ENCODE measurements at places on chromosomes 7 and 10.

DNA sequence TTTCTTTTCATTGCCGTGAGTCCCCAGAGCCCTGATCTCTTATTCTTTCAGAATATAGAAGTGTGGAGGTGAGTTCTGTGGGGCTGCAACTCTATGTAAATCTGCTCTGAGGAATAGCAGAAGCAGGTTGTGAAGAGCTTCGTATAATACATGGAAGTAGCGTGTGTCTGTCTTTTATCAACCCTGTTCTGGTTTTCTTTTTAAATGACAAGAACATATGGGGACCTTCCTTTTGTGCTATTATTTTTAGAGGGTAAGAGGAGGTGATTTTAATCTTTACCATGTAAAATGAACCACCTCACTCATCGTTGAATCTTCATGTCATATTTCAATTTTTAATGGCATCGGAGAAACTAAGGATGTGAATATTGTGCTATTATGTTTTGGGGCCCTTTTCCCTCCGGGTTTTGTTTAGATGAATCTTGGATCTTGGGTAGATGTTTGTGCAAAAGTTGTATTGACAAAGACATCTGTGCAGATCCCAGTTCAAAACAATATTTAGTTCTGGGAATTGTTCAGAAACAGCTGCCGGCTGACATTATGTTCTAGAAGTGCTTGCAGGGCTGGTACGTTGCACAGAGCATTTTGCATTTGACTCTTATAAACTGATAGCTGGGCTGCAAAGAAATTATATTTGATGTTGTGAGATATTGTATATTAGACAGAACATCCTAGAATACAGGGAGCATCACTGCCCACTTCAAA, 46.7 kb downstream of the PLXDC2 start:
- DNase-seq, result no peak

DNA sequence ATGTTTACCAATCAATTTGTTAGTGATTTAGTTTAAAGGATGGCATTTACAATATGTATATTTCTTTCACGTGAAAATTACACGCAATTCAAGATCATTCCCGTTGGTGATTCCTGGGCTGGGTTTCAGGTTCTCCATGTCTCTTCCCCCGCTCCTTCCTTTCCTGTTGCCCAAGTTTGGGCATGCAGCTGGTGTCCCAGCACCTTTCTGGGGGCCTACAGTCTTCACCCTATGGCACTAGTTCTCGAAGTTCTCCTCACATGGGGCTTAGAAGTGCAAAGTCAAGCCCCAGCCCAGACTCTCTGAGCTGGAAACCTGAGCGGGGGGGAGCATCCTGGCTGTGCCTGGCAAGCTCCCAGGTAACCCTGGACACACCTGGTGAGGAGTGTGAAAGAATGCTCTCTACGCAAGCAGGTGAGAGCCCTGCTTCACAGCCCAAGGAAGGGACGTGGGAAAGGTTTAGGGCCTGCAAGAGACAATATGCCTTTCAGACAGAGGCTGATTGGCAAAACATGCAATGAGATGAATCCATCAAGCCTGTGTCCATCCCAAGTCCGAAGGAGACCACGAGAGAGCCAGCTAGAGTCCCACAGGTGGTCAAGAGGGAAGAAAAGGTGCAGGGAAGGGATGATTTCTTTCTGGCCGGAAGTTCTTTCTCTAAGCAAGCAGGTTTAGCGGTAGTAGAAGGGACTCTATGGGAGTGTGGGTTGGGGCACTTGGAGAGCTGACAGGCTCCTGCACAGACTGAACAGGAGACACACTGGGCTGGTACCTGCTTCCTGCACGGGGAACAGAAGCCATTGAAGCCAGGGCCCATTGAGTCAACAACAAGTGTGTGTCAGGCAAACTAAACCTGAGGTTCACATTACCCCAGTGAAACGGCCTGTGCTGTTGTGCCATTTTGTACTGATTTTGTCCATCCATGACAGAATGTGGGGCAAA, 131.1 kb downstream of the ADARB2 start:
- DNase-seq, result no peak

DNA sequence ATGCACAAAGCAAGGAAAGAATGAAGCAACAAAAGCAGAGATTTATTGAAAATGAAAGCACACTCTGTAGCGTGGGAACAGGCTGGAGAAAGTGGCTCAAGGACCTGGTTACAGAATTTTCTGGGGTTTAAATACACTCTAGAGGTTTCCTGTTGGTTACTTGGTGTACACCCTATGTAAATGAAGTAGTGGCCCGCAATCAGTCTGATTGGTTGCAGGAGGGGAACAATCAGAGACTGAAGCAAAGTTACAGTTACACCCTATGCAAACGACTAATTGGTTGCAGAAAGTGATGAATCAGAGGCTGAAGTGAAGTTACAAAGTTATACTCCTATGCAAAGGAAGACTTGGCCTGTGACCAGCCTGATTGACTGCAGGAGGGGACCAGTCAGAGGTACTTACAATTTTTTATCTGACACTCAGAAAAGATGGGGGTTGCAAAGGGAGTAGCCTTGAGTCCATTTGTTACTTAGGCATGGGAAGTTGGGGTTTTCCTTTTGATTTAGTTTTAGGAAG, 3.6 kb upstream of the MTPN start:
- DNase-seq, result no peak

- no peak for DNase-seq
Measured at GRCh38 chr10:1696106-1696505, 41.2 kb downstream of the ADARB2 start.

GRCh38 chr7:27134392-27134791, 3.8 kb upstream of the HOXA4 start:
- DNase-seq, result no peak

- DNase-seq, result no peak
Measured at GRCh38 chr10:67858971-67859370, 21.0 kb upstream of the DNAJC12 start.

GRCh38 chr7:111887734-111888133, 318.5 kb downstream of the DOCK4 start:
- no peak for DNase-seq

- DNase-seq, result no peak
Measured at GRCh38 chr7:37097983-37098382, 350.7 kb downstream of the ELMO1 start.

DNA sequence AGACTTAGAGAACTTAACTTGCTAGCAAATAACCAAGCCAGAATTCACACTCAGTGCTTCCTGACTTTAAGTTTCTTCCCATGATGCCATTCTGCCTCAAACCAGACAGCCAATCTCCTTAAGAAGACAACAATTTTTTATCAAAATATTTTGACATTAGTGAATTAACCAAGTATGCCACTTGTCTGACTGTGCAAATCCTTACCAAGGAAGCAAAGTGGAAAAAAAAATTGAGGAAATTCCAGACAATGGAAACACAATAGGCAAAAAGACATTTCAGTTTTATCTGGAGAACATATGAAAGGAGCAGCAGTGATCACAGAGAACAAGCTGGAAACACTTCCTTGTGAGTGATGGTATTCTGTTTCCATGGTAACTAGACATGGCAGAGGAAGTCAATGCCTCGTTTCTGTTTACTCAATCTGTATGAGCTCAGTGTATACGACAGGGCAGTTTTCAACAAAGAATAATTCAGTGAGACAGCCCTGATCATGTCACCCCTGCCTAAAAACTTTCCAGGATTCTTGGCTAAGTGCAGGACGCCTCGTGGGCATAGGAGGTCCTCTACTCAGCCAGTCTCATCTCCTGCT, 114.2 kb downstream of the DYNC1I1 start:
- DNase-seq, result no peak

DNA sequence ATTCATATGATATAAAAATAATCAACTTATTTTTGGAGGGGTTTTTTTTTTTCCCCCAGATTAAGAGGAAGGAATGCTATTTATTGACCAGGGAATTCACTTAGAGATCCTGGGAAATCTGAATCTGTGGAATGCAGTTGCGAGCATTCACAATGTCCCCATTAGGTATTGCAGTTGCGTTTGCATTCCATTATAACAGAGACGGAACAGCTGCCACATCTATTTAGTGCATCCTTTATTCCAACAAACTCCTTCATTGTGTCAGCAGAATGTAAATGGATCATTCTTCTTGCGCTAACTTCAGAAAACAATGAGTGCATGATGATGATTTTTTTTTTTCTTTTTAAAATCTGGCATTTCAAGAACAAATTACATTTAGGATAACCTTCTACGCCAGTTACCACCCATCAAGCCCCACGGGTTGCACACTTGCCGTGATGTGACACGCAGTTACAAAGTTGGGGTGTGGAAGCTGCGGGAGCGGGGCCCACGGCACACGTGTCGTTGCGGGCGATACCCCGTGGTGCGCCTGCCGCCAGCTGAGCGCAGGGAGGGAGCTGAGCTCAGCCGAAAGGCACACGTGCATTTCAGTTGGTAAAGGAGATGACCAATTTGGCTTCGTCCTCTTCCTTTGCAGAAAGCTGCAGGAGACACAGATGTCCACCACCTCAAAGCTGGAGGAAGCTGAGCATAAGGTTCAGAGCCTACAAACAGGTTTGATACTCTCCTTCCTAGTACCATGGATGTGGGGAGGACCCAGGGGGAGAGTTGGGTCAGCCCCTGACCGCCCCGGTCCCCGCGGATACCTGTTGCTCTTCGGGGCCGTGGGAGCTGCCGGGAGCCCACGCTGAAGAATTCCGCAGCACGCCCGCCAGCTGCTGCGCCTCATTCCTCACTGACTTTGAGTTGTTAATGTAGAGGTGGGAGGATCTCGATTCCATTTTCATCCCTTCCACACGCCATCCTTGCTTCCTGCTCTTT, 175.3 kb upstream of the SH2B2 start:
- DNase-seq, result no peak

GRCh38 chr7:36226151-36226550, 73.1 kb downstream of the EEPD1 start:
- DNase-seq, result no peak

- no peak for DNase-seq
Measured at GRCh38 chr10:96619120-96619519, 32.3 kb upstream of the TM9SF3 start.

- no peak for DNase-seq
Measured at GRCh38 chr7:100247152-100247757, 27.5 kb downstream of the PVRIG start.

Measured in Right ventricle myocardium inferior (tissue), 1 donor.